Stimulated activated CD4-positive, alpha-beta T cell treated with anti-CD3 and anti-CD28 coated beads, TNF-alpha, amount 100 ng/mL, for 4 hours (primary cell): ENCODE measurements at places on chromosomes 7 and 10.

- no peak for DNase-seq
Measured at GRCh38 chr7:158733775-158734494, 29.3 kb upstream of the NCAPG2 start.

- no peak for DNase-seq
Measured at GRCh38 chr10:60846173-60846572, 67.9 kb downstream of the CDK1 start.

- DNase-seq: no peak
Measured at GRCh38 chr7:43531700-43532099, 51.2 kb upstream of the STK17A start.

GRCh38 chr10:117556356-117556755 lies 13.8 kb downstream of the EMX2 start:
- DNase-seq: no peak

GRCh38 chr7:20796500-20796899 lies 9.8 kb upstream of the SP8 start:
- DNase-seq: no peak

DNA sequence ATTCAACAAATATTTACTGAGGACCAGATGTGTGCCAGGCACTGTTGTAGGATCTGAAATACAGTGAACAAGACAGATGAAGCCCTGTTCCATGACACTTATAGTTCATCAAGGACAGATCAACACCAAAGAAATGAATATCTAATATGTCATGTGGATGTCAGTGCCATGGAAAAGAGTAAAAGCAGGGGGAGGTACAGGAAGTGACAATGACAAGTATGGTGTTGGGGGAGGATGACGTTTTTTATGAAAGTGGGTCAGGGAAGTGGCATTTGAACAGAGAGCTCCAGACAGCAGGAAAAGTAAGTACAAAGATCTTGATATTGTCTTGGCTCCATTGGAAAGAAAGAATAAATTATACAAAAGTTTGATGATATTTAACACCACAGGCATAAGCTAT lies 7.0 kb upstream of the SFMBT2 start:
- no peak for DNase-seq

GRCh38 chr10:122984708-122985107 lies 4.5 kb downstream of the PSTK start:
- DNase-seq: no peak

DNA sequence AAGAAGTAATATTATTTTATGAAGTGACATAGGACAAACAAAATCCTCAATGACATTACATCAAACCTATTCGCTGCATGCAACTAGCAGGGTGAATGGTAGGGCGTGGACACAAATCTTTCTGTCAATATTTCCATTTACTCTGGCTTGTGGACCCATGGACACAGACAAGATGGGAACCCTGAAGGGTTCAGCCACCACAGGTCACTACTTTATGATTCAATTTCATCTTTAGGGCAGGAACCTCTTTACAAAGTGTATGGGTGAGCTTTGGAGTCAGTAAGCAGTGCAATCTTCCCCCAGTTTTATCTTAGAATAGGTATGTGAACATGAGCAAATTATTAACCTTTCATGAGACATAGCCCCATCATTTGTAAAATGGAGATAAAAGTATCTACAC lies 982.4 kb upstream of the LRRTM3 start:
- DNase-seq: no peak

GRCh38 chr7:75955331-75955955 lies 39.0 kb downstream of the TMEM120A start:
- DNase-seq: no peak

DNA sequence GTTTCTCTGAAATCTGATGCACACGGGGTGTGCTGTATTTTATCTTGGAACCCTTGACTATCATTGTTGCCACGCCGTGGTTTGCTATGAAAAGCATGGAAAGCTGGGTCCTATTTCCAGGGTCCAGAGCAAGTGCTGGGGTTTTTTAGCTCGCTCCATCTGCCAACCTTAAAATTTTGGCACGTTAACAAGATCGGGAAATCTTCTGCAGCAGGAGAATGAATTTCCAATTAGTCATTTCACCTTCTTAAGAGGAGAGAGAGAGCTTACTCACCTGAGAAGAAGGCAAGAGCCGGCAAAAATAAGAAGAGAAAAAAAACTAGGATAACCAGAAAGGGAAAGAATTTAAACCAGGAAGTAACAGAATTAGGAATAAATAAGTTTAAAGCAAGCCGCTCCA lies 223.6 kb upstream of the CELF2 start:
- no peak for DNase-seq

- no peak for DNase-seq
Measured at GRCh38 chr7:111682588-111683340, 120.5 kb upstream of the IMMP2L start.

DNA sequence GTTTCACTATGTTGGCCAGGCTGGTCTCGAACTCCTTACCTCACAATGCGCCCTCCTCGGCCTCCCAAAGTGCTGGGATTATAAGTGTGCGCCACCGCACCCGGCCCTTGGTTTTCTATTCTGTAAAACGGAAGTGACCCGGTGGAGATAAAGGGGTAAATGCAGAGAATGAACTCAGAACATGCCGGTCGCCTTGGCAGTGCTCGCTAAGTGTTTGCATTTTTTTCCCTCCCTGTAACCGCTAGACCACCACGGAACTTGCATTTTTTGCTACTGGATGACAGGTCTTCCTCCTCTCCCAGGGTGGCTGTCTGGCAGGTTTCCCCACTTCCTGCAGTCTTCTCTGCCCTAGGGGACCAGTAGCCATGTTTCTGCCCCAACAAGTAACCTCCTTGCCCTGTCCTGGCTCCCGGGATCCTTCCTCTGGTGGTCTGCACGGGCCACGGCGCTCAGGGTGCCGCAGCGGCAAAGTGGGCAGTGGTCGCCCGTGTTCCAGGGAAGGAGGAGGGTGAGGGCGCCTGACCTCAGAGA lies 18.8 kb upstream of the GNA12 start:
- no peak for DNase-seq

DNA sequence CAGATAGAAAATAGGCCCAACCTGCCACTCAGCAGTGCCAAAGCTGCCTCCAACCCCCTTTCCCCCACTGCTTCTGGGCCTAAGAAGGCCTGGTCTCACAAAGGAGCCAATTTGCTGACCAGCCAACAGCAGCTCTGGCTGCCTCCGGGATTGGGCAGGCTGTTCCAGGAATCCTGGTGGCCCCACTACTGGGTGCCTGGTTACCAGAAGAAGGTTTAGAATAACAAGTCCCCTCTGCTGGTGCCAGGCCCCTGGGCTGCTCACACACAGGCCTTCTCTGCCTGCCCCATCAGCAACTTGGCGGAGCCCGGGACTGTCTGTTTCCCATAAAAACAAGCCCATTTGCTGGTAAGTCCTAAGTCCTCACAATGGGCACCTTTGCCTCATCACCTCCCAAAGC lies 1.2 kb downstream of the PHKG1 start:
- DNase-seq: no peak

GRCh38 chr7:106421181-106421762 lies 136.5 kb upstream of the NAMPT start:
- no peak for DNase-seq

- no peak for DNase-seq
Measured at GRCh38 chr7:39356172-39356925, 209.9 kb upstream of the YAE1 start.

DNA sequence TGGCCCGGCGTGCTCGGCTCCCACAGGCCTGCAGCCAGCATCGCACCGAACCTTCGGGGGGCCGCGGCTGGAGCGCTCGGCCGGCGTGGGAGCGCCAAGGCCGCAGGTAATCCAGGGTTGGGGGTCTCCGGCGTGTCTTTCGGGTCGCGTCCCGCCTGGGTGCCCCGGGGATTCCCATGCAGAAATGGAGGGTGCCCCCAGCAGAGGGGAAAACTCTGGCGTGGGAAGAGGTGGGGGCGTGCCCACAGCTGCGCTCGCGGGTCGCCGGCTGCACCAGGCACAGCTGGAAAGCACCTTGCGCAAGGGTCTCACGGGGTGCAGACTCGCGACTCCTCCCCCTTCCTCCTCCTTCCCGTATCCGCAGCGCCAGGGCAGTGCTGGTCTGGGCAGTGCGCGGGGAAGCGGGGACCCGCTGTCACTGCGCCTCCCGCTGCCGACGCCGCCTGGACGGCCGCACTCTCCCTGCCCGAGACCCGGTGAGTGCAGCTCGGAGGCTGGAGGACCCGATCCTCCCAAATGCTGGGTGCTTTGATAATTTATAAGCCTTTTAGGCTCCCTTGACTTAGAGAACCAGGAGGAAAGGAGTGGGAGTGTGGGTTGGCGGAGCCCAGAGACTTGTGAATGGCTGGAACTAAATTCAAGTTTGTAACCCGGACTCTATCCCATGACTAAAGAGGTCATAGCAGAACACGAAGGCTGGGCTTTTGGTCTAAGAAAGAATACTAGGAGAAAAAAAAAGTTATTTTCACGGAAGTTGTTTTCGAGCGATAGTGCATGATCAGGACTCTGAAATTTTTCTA lies 489 bp downstream of the MAP3K8 start:
- DNase-seq: peak; percentile 50

GRCh38 chr10:47357131-47357582 lies 9.0 kb downstream of the RBP3 start:
- DNase-seq: no peak

DNA sequence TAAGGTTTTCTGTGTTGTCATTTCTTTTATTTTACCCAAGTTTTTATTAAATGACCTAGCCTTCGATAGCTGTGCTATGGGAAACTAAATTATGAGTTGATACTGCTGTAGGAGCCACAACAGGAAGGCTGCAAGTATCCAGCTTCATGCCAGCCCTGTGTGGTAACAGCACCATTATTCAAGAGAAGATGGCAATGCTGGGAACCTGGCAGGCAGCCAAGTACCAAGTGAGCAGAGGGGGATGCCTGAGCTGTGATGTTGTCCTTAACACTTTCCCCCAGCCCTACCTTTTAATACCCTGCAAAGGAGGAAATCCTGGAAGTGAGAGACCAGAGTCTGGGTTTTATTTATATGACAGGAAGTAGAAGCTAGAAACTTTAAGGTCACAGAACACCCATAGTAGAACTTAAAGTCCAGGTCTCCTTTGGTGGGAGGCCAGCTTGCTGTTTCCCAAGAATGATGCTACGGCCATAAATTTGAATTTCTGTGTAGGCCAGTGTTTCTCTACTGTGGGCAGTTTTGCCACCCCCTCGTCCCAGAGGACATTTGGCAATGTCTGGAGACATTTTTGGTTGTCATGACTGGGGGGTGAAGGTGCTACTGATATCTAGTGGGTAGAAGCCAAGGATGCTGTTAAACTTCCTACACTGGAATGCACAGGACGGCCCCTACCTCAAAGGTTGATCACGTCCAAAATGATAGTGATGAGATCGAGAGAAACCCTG lies 9.2 kb upstream of the ATXN7L1 start:
- DNase-seq: no peak

DNA sequence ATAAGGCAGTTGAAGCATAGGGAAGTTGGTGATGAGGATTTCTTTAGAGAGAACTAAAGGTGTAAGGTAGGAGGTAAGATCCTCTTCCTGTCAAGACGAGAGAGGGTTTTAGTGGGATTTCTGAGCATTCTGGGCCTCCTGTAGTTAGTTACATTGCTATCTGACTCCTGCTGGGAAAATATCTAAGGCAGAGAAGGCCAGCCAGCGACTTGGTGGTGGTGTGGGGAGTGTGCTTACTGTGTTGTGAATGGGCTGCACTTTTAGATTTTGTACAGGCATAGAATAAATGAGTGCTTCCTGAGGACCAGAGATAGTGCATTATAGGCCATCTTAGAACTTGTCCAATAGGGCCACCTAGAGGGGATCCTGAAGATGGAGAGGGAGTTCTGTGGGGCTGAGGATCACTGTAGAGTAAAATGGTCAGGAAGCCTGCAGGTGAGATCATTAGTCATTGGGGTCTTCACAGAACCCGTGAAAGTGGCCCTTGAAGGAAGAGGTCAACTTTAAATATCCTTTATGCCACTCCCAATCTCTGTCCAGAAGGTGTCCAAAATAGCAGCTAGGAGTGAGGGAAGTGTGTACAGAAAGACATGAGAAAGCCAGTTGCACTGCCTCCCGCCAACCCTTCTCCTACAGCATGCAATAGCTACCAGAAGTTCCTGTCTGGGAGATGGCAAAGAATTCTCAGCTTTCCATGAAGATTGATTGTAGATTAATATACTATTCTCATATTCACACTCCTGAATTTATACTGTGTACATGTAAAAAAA lies 266.6 kb downstream of the POLR1F start:
- no peak for DNase-seq

DNA sequence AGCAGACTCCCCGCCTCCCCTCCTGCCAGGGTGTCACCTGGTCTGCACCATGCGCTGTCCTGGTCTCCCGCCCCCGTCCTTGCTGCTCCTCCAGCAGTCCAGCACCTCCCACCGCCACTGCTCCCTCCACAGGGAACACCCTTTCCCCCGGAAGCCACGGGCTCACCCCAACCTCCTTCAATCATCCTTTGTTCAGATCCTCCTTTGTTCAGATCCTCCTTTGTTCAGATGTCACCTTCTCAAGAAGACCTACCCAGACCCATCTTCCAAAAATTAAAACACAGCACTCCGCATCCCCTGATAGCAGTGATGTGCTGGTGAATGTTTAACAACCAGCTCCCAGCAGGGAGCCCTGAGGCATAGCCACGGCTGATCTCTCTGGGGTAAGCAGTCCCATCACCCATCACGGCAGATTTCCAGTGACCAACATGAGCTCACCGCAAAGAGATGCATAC lies 237.7 kb downstream of the USP6NL start:
- DNase-seq: no peak

DNA sequence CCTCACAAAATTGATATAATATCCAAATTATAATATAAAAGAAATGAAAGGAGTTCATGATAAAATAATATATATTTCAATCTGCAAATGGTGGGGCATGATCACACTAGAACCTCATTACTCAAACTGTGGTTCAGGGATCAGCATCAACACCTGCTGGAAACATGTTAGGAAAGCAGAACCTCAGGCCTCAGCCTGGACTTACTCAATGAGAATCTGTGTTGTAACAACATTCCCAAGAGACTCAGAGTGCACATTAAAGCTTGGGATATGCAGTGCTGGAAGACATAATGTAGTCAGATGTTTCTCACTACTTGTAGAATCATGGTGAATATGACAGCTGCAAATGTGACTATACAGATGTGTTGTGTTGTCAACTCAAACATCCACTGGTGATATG lies 81.7 kb upstream of the ITPRID1 start:
- DNase-seq: no peak

- DNase-seq: no peak
Measured at GRCh38 chr10:13184730-13185514, 23.6 kb downstream of the MCM10 start.

DNA sequence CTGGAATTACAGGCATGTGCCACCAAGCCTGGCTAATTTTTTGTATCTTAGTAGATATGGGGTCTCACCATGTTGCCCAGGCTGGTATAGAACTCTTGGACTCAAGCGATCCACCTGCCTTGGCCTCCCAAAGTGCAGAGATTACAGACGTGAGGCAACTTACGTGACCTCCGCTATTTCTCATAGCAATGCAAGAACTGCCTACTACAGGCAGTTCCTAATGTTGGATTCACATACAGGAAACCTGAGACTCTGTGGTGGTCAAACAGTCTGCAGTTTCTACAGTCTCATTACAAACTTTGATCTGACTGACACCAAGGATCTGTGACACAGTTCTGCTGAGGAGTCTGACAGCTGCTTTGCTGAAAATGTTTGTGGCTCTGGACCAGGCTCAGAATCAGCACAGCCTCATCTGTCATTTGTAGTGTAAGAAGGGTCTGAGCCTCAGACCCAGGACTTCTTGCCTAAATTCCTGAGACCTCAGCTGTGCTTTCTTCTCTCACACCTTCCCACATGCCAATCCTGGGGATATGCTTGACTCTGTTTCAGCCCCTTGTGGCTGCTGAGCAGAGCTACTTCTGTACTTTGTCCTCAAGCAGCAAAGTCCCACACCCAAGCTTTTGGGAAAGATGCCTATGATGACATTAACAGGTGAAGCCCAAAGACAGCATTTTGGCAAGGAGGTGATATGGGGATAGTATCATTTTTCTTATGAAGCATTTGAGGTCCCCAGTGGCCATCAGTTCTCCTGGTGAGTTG lies 48.0 kb upstream of the CYP2C9 start:
- DNase-seq: no peak
